GM12865 (cell line): ENCODE measurements at places on chromosomes 6 and 20.

DNA sequence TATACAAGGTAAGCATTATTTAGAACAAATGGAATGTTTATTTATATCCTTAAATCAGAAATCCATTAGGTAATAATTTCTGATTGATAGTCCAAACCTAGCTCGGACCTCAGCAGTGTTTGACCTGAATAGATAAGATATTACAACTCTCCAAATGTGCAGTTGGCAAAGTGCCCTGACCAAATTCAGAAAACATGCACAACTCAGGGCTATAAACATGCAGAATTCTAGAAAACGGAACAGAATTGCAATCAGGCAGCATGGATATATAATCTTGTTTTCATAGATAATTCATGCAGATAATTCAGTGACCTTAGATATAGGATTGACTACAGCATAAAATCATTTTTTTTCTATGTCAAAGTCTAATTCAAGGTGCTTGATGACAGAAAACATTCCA lies 626.6 kb upstream of the CITED2 start:
- DNase-seq, result no peak

DNA sequence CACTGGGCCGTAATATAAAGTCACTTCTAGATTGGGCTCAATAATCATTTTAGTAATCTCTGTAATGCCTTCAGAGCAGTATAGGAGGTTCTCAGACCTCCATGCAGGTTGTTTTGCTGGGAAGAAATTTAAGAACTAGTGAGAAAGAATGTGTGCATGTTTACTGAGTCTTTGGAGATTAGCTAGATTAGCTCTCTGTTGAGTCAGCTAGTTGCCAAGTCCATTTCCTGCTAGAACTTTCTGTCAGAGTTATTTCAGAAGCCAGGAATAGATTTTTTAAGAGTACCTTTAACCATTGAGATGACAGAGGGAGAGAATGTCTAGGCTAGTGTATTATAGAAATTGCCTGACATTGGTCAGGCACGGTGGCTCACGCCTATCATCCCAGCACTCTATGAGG lies 33.3 kb downstream of the ORC3 start:
- no peak for DNase-seq

GRCh38 chr6:152240436-152240835 lies 396.7 kb downstream of the SYNE1 start:
- no peak for DNase-seq

GRCh38 chr6:151452750-151453427 lies 963 bp upstream of the RMND1 start:
- peak; percentile 12 for DNase-seq

- DNase-seq, result no peak
Measured at GRCh38 chr20:1805161-1805581, 90.0 kb upstream of the SIRPA start.

DNA sequence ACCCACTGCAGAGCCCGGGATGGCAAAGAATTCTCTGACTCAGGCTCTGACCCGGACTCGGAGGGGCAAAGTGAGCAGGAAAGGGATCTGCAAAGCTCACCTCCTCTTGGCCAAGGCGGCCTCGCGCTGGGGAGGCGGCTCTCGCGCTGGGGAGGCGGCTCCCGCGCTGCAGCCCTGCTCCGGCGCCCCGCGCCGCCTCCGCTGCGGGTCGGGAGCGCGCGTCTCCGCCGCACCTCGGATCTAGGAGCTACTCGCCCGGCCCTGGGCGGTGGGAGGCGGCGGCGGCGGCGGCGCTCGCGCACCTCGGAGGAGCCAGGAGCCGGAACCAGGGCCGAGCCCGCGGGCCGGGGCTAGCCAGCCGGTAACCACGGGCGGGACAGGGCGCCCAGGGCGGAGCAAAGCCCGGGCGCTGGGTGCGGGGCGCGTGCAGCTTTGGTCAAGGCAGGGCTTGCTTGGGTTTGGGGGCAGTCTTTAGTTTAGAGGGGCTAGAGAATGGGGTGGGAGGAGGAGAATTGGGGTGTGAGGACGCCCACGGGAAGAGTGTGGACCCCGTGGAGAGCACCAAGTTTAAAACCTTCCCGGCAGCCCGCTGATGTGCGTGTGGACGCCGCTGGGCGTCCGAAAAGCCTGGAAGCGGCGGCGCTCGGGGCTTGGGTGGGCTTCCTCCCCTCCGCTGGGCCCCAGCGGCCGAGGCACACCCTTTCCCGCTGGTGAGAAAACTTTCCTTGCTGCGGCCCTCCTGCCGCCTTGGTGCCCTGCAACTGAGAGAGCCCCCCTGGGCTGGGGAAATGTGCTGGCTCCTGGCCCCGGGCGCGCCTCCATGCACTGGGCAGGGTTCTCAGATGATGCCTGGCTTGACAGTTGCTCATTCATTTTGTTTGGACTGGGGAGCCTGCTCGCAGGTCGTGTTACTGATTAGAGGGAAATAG lies at the start of gene MRAP2:
TSS of gene MRAP2 (plus strand) at position 250 of the 929 bp plus-strand sequence. CDS start 21,547 bp downstream, outside the sequence.
- no peak for DNase-seq

DNA sequence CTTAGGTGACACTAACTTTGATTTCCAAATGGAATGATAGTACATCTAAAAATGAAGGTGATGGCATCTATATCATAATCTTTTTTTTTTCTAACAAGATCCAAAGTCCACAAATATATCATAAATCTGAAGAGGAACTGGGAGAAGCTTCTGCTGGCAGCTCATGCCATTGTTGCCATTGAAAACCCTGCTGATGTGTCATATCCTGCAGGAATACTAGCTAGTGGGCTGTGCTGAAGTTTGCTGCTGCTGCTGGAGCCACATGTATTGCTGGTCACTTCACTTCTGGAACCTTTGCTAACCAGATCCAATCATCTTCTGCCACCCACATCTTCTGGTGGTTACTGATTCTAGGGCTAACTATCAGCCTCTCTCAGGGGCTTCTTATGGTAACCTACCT lies 27.4 kb upstream of the KHDC1 start:
- no peak for DNase-seq

DNA sequence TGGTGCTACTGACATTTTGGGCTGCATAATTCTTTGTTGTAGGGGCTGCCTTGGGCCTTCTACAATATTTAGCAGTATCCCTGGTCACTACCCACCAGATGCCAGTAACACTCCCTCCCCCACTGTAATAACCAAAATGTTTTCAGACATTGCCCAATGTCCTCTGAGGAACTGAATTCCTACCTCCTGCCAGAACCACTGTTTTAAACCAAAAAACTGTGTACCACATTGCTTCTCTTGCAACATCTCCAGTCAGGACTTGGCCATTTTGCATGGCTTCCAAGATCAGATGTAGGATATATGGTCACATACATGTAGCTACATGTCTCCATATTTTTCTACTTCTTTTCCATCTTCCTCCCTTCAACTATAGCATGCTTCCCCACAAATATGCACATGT lies 97.4 kb upstream of the IFNGR1 start:
- no peak for DNase-seq

GRCh38 chr20:51574248-51575033 lies 31.9 kb upstream of the NFATC2 start:
- no peak for DNase-seq

GRCh38 chr6:25166955-25167748 lies 112.0 kb upstream of the CARMIL1 start:
- DNase-seq, result no peak

DNA sequence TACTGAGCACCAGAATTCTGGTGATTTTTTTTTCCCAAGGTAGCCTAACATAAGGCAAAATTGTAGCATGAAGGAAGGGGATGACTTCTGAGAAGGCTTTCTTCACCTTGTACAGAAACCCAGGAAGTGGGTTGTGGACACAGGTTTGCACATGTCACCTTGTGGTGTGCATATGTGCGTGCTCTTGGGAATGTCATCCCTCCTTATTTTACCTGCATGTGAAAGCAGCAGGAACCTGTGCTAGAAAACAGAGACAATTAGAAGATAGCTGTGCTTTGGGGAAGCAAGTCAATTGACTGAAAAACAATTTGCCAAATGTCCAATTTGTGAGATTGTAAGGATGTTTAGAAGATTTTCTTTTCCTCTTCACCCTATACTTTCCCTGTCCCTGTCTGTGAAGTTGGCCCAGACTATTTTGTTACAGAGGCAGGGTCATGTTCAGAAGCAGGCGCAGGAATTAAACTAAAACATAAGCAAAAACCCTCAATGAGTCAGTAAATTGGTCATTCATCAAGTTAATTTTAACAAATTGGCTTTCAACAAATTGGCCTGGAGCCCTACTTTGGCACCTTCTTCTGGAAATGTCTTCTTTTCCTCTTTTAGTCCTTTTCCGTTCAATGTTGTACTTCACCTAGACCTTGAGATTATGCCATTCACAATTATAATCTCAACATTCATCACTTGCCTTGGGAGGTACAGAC lies 261.2 kb downstream of the ADGB start:
- DNase-seq, result no peak

GRCh38 chr6:13494137-13494536 lies 6.7 kb upstream of the GFOD1 start:
- DNase-seq, result no peak

- peak; percentile 64 for DNase-seq
Measured at GRCh38 chr20:36145877-36146707, 8.4 kb upstream of the EPB41L1 start.

- DNase-seq, result no peak
Measured at GRCh38 chr6:36542041-36542440, 5.2 kb downstream of the STK38 start.

- peak; percentile 47 for DNase-seq
Measured at GRCh38 chr6:32843331-32843978, 392 bp downstream of the PSMB8 start.

DNA sequence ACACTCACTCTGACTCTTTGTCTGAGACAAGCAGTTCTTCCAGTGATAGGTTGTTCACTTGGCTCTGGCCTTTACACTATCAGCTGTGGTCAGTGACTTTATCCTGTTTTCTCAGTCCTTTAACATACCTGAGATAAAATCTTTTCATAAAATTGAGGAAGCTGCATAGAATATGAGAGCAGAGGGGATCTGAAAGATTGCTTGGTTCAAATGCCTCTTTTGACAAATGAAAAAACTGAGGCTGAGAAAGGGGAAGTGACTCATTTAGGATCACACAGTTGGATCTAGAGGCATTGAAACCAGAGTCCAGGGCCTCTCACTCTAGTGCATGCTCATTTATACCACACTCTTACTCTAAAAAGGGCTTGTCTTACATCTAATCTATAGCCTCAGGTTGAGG lies 277.0 kb upstream of the TBX18 start:
- DNase-seq, result no peak

DNA sequence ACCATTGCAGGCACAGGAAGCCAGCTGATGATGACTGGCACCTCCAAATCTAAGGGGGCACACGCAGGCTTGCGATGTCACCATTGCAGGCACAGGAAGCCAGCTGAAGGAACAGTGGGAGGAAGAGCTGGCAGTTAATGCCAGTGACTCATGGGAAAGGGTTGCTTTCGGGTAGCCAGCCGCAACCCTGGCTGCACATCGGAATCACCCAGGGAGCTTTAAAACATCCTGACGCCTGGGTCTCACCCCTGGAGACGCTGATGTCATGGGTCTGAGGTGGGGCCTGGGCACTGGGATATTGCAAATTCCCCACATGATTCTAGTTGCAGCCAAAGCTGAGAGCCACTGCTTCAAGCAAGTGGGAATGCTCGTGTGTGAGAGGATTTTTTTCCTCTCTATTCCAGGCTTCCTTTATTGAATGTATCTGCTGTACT lies 16.1 kb upstream of the CCN6 start:
- DNase-seq, result no peak

DNA sequence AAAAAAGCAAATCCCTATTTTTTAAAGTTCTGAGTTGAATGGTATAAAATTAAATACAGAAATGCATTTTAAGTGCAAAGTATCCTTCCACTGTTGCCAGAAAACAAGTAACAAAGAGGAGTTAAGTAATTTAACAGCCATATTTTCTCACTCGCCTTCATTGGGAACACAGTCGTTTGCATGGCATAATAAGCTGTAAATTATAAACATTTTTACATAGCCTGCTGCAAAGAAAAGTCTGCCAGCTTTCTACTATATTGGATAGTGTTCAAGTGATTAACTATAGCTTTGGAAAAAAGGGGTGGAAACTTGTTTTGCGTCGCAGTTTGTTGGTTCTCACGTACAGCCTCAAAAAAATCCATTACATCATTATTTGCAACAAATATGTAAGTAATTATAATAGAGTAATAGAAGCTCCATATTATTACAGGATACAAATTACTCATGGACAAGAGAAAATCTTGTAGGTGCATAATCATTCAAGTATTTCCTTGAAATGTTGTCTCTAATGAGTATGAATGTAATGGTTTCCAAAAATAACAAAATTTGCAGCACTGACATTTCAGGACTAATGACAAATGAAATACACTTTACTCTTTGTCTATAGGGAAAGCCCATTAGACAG lies 139.3 kb downstream of the PDSS2 start:
- DNase-seq, result no peak

DNA sequence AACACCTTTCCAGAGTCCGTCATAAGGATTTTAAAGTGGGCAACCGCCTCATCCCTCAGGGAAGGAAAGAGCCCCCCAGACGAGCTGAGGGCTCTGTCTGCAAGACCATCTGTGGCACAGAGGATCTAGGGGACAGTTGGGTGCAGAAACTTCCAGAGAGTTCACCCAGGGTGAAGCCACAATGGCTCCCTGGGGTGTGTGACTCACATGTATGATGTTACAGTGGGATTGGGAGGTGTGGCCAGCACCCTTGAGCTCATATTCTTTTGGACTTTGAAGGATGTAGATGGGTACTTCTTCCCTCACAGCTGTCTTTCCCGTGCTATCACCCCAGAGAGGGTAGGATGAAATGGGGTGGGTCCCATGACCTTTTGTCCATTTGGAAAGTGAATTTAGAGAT lies 95.5 kb downstream of the NCR2 start:
- no peak for DNase-seq

DNA sequence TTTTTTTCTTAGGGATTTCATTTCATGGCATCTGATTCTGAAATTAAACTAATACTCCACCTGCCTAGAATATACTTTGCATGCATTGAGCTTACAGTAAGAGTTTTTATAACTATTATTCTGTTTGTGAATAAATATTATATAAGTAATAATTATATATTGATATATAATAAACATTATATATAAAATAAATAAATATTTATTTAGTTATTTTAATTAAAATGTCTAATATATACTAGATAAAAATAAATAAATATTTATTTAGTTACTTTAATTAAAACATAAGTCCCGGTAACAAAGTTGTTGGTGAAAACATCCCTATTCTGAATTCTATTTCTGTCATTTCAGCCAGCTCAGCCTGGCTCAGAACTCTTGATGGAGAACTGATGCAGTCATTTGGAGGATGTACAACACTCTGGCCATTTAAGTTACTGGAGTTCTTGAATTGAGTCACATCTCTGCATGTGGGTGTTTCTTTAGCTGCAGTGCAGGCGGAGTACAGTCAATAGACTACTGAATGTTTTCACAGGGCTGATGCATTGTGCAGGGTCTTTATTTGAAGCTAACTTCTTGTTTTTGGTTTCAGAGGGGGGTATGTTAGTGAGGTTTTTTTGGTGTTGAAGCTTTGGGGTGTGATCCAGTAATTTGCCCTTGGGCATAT lies 508.9 kb upstream of the ADGRB3 start:
- DNase-seq, result peak; percentile 77

GRCh38 chr6:70336996-70337742 lies 34.3 kb upstream of the COL9A1 start:
- no peak for DNase-seq

DNA sequence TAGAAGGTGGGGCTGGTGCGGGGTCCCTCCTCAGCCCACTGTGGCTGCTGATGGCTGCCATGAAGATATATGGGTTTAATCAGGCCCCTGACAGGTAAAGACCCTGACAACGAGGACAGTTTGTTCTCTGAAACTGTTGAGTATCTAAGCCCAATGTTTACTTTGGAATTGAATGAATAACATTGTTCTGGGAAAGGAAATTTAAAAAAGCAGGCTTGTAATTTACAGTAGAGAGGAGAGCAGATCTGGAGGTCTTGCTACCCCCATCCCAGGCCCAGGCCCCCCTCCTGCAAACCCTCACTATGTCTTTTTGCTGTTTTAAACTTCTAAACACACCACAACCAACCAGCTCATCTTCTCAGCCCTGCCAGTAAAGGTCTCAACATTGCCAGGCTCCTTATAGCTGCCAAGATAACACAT lies 171.3 kb downstream of the CDC5L start:
- no peak for DNase-seq
